CD4-positive, alpha-beta T cell treated with Interleukin-4 for 4 hours (primary cell): ENCODE measurements at places on chromosomes 7 and 10.
A peak's percentile ranks its signal among the peaks of the same experiment; 100 is the strongest.

DNA sequence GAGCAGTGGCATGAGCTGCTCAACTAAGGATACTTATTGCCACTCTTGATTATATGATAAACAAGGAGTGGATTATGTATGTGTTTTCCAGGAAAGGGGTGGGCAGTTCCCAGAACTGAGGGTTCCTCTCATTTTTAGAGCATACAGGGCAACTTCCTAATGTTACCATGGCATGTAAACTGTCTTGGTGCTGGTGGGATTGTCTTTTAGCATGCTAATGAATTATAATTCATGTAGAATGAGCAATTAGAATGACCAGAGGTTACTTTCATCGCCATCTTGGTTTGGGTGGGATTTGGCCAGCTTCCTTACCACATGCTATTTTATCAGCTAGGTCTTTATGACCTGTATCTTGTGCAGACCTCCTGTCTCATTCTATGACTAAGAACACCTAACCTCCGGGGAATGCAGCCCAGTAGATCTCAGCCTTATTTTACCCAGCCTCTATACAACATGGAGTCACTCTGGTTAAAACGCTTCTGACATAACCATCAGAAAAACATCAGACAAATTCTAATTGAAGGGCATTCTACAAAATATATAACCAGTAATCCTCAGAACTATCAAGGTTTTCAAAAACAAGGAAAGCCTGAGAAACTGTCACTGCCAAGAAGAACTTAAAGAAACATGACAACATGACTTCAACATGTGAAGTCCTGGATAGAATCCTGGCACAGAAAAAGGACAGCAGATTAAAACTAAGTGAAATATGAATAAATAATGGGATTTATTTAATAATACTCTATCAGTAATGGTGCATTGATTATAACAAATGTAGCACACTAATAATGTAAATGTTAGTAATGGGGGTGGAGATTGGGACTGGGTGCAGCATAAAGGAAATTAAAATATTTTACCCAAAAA lies 365.0 kb downstream of the SEMA3D start:
- no peak for DNase-seq

- DNase-seq, result no peak
Measured at GRCh38 chr7:150369748-150370501, 1.3 kb downstream of the REPIN1 start.

DNA sequence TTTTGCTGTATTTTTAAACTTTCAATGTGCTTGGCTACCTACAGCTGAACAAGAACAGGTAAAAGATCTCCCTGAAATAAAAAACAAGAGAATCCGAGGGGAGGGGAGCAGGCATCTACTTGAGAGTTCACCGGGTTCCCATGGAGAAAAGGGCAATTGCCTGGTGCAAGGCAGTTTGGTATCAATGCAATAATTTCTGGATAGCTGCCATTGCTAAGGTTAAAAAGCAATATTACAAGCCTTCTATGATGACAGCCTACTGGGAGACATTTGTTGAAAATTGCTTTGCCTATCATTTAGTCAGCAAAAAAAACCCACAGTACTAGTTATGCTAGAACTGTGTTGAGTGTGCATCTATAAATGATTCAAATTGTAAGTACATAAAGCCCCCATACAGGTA lies 82.1 kb downstream of the GFRA1 start:
- DNase-seq, result no peak

- DNase-seq, result no peak
Measured at GRCh38 chr10:36349445-36350078, 707.5 kb upstream of the FZD8 start.

GRCh38 chr7:84250452-84250851 lies 55.9 kb upstream of the SEMA3A start:
- DNase-seq, result no peak

DNA sequence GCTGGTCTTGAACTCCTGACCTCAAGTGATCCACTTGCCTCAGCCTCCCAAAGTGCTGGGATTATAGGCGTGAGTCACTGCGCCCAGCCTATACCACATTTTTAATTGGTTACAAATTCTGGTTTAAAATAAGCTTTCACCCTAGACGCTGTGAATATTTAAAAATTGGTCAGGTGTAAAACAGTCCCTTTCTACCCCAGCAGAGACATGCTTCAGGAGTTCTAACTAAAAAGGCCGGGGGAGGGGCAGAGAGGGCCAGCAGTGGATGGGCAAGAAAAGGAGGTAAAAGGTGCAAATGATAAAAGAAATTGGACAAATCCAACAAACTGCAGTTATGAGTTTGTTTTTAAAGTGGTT lies 70.0 kb downstream of the WAPL start:
- no peak for DNase-seq

GRCh38 chr7:117193564-117193963 lies 129.3 kb downstream of the WNT2 start:
- DNase-seq, result no peak

DNA sequence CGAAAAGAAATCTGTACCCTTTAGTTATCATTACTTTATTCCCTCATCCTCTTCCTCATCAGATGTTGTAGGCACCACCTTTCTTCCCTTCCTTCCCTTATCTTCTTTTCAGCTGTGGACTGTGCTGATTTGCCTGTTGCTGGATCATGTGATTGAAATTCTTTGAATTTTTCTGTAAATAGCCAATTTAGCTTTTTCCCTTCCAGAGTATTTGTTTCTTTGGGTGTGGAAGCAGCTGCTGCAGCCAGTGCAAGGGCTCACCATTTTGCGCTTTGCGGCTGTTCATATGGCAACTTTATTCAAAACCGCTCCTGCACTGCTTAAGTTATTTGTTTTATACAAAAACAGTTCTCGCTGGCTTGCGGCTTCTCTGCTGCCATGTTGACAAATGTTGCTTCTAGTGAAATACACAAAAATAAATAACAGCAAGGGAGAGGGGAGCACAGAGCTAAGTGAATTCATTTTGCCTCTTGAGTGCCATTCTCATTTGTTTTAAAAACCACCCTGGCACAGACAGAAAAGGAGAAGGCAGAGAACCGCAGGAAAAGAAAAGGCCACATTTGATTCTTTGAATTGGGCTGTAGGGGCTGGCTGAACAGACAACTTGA lies 151.2 kb downstream of the AUTS2 start:
- DNase-seq, result no peak

DNA sequence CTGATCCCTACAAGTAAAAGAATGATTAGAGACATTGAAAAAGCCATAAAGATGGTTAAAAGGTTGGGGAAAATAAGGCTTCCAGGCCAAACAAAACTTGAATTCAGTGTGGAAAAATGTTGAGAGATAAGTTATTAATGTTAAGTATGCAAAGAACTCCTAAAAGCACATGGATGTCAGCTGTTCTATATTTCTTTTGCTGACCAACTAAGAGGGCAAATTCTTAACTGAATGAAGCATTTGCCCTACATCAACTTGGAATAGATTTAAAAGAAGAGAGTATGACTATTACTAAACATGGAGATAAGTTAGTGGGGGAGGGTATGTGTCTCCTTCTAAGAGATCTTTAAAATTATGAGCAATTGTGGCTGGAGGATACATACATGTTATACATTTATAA lies 124.8 kb downstream of the KIAA1217 start:
- DNase-seq, result no peak

DNA sequence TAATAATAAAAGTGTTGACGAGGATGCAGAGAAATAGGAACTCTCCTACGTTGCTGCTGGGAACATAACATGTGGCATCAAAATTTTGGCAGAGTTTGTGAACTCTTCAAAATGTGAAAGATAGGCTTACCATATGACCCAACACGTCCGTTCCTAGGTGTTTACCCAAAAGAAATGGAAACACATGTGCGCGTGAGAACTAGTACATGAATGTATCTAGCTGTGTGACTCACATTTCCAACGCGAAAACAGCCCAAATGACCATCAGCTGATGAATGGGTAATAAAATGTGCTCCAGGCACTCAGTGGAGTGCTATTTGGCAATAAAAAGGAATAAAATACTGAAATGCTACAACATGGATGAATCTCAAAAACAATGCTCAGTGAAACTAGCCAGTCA lies 10.4 kb upstream of the ELFN1 start:
- DNase-seq, result no peak

- DNase-seq, result no peak
Measured at GRCh38 chr7:28190077-28190710, 9.6 kb upstream of the JAZF1 start.

GRCh38 chr10:96532523-96532922 lies 18.8 kb upstream of the TLL2 start:
- DNase-seq, result no peak

- DNase-seq, result no peak
Measured at GRCh38 chr7:146319629-146320028, 203.0 kb downstream of the CNTNAP2 start.

DNA sequence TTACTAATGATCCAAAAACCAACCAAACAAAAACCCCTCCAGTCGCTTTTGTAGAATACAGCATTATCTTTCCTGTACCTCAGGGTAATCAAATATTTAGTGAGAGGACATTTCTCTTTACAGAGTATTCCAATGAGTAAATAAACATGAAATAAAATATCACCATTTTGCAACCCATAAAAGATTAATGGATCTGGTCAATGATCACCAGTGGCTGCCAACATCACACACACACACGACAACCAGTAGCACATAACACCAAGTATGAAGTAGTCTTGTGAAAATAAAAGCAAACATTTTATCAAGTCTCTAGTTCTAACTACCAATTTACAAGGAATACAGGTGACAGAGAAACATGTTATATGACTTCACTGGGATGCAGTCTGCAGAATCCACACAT lies 188.6 kb upstream of the IMMP2L start:
- DNase-seq, result no peak

- DNase-seq, result no peak
Measured at GRCh38 chr7:138842111-138842510, 44.1 kb upstream of the ATP6V0A4 start.

- DNase-seq, result no peak
Measured at GRCh38 chr7:79593866-79594301, 140.4 kb upstream of the MAGI2 start.

DNA sequence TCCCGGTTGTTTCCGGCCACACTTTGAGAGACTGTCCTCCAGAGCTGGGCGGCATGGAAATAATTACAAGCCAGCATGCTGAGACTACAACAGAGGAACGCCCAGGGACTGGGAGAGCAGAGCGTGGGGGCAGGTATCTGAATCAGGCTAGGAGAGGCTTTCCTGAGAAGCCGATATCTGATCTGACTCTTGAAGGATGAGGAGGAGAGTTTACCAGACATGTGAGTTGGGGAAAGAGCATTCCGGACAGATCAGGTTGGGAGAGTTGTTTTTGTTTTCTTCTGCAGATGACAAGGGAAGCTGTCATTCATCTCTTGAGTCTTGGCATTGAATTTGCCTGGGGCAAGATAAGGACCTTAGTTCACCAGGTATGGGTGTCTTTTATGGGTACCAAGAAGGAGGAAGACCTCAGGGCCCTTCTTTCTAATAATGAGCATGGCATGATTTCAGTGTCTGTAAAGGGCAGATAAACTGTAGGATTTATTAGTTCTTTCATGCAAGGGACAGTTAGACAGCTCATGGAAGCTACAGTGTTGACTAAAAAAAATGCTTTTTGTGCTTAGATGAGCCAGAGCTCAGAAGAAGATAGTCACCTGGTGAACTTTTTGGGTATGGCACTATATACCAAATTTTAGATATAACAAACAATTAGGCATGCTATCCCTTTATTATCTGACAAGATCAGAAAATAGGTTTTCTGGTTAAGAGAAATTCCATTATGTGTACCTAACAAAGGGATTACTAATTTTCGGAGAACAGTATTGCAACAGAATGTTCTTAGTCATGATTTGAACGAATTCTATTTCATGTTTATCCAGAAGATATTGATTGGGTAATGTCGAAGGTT lies 36.2 kb downstream of the WBP1L start:
- no peak for DNase-seq

- DNase-seq, result no peak
Measured at GRCh38 chr10:109912335-109913281, 10.7 kb downstream of the XPNPEP1 start.

DNA sequence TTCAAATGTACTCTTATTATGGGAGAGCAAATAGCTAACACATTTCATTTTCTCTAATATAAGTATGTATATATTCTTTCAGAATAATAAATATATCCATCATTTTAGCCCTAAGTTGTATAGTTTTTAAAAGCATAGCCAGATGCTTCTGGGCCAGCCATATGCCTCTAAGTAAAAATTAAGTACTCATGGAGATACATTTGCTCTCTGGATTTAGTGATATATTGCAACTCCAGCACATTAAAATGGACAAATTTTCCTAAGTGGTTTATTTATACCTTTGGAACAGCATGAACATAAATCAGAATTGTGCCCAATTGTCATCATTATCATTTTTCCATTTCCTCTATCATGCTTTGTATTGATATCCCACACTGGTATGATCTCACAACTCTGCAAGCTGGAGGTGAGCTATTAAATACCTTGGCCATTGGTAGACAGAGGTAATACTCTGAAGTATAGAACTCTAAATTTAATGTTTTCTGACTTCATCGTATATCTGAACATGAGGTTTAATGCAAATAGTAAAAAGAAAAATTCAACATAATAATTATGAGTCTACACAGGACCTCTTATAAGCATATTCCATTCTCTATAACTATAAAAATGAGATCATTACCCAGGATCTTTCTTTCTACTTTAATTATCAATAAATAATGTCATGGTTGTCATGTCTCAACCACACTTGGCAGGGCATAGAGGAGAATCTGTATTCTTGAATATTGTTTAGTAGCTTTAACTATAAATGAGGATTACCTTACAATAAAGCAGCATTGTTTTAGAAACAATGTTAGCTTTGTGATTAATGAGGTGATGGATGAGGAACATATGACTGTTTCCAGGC lies 90.8 kb downstream of the AGMO start:
- no peak for DNase-seq

- DNase-seq, result peak; percentile 5
Measured at GRCh38 chr7:116030651-116031276, at the start of gene TFEC. Gene TFEC, minus strand, starts transcription at chr7:116030763. Its CDS starts 46,322 bp downstream, at chr7:115984441.

- no peak for DNase-seq
Measured at GRCh38 chr7:17844514-17845196, 95.6 kb downstream of the SNX13 start.

DNA sequence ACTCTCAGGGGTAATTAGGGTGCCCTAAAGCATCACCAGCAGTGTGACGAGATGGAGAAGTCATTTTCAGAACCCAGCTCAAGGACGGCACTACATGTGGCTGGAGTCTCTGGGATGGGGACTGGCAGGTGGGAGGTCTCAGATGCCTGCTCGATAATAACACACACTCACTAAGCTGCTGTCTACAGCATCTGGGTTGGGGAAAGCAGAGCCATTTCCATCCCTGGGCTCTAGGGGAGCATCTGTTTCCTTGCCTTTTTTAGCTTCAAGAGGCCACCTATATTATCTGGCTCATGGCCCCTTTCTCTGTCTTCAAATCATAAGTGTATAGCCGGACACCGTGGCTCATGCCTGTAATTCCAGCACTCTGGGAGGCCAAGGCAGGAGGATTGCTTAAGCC lies 79.6 kb downstream of the SH3PXD2A start:
- DNase-seq, result no peak

GRCh38 chr10:117074621-117075020 lies 63.4 kb downstream of the VAX1 start:
- DNase-seq, result no peak

- DNase-seq, result no peak
Measured at GRCh38 chr7:130095812-130096211, 25.5 kb downstream of the KLHDC10 start.
